Posterior cingulate gyrus (tissue), 11 donors: ENCODE measurements at places on chromosomes 11 and 22.

- DNase-seq, result no peak
These were observed 101.7 kb downstream of the ABTB2 start for GRCh38 chr11:34256150-34256549.

GRCh38 chr11:47895035-47895434 lies 46.9 kb upstream of the NUP160 start:
- no peak for DNase-seq

DNA sequence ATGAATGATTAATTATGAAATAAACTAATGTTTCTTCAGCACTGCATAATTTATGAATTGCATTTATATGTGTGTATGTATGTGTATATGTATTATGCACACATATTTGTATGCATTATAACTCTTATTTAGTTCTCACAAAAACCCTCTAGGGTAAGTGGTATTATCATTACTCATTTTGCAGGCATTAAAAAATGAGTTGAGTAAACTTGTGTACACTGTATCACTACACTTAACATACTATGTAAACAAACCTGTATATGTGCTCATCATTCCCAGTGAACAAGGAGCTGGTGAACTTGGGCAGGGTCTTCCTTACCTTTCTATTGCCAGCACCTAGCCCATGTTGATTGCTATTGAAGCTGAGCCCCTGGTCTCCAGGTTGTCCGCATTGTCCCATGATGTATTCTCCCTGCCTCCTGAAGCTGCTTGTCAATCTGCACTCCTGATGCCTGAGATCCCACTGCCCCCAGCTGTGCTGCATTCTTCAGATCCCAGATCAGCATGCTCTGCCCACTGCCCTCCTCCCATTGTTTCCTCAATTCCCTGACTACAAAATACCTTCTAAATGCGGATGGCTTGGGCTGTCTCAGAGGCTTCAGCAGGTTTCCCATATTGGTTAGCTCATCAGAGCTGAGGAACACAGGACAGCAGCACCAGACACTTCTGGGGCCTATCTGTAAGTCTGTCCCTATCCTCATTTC lies 267.9 kb upstream of the SESN3 start:
- no peak for DNase-seq

DNA sequence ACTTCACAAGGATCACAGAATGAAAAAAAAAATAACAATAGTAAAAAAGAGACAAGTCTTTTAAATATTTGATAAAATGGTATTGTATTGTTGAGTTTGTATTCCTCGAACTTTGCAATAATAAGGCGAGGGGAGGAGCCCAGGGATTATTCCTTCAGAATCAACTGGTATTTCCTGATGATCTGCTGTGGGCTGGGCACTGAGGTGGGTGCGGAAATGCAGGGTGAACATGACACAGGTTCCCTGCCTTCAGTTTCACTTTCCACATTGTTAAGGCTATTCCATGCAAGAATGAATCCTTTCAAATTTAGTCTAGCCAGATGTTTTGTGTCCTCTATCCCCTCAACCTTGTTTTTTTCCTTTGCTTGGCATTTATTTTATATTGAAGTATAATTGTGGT lies 2.1 kb upstream of the EIF3M start:
- DNase-seq, result no peak

DNA sequence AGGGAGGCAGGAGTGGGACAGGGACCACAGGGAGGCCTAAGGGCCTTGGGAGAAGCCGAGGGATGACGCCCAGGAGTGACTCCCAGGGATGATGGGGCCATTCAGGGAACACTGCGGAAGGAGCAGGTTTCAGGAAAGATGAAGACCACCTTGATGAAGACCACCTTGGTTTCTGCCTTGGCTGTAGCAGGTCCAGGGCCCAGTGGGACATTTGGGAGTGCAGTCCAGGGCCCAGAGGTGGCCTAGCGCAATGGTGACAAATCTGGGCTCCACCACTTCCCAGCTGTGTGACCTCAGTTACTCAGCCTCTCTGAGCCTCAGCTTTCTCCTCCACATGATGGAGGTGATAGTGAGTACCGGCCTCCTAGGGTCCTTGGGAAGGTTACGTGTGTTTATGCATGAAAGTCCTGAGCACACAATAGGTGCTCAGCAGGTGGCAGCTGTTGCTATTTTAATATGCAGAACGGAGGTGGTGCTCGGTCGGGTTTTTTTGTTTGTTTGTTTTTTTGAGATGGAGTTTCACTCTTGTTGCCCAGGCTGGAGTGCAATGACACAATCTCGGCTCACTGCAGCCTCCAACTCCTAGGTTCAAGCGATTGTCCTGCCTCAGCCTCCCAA lies 770 bp downstream of the TSGA10IP start:
- DNase-seq, result no peak

- no peak for DNase-seq
These were observed 20.8 kb upstream of the TUB start for GRCh38 chr11:8060146-8060719.

GRCh38 chr11:79507706-79508105 lies 66.9 kb upstream of the TENM4 start:
- DNase-seq, result no peak

DNA sequence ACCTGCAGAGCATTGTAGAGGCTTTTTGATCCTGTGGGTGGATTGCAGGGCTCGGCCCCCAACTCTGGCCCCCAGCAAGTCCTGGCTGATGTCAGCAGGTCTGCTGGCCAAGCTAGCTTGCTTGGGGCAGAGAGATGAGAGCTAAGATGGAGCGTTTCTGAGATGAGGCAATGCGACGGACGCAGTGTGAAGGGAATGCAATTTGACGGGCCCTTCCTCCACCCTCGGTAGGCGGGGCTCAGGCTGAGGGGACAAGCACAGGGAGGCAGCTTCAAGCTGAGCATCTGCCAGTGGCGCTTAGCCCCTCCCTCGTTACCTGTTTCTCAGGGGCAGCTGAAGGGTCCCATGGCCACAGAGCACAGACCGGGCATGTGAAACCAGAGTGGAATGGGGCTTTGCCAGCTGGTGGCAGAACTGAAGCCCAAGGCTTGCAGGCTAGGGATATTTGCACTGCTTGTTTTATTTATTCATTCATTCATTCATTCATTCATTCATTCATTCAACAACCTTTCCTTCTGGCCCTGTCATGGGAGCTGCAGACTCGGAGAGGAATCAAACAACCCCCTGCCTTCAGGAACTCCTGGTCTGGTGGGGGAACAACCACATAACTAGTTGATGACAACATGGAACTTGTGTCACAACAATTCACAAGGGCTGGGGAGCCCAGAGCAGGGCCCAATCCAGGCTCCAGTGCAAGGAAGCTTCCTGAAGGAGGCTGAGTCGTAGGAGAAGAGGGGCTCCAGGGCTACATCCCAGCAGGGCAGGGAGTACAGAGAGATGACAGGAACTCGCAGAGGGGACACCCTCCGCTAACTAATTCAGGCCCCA lies 66.8 kb downstream of the THAP12 start:
- no peak for DNase-seq

- DNase-seq, result no peak
These were observed 1035.8 kb downstream of the TBC1D22A start for GRCh38 chr22:47798229-47798628.

DNA sequence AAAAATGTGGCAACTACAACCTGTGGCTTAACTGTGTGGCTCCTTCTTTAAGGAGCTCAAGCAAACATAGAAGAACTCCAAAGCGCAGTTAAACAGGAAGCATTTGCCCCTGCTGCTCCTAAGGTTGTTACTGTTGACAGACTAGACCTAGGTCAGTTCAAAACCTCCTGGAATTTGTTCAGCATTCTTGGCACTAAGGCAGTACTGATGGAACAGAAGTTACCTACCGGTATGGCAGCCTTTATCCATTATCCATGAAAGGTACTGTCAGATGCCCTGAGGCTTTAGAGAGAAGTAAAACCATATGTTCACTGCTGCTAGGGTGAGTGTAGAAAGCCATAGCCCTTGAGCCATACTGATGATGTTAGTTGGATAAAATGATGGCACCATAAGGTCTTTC lies 916.5 kb upstream of the FAT3 start:
- no peak for DNase-seq

GRCh38 chr11:12179531-12179930 lies 69.1 kb downstream of the MICAL2 start:
- DNase-seq, result no peak

- no peak for DNase-seq
These were observed 36.3 kb downstream of the MMP7 start for GRCh38 chr11:102494216-102494615.

- no peak for DNase-seq
These were observed 1.4 kb upstream of the SERPINH1 start for GRCh38 chr11:75560644-75561043.

GRCh38 chr22:26677217-26677616 lies 19.8 kb downstream of the MIAT start:
- no peak for DNase-seq

GRCh38 chr11:132111316-132111715 lies 740.9 kb downstream of the NTM start:
- no peak for DNase-seq

GRCh38 chr11:65377777-65378176 lies 4.7 kb downstream of the SLC25A45 start:
- no peak for DNase-seq

DNA sequence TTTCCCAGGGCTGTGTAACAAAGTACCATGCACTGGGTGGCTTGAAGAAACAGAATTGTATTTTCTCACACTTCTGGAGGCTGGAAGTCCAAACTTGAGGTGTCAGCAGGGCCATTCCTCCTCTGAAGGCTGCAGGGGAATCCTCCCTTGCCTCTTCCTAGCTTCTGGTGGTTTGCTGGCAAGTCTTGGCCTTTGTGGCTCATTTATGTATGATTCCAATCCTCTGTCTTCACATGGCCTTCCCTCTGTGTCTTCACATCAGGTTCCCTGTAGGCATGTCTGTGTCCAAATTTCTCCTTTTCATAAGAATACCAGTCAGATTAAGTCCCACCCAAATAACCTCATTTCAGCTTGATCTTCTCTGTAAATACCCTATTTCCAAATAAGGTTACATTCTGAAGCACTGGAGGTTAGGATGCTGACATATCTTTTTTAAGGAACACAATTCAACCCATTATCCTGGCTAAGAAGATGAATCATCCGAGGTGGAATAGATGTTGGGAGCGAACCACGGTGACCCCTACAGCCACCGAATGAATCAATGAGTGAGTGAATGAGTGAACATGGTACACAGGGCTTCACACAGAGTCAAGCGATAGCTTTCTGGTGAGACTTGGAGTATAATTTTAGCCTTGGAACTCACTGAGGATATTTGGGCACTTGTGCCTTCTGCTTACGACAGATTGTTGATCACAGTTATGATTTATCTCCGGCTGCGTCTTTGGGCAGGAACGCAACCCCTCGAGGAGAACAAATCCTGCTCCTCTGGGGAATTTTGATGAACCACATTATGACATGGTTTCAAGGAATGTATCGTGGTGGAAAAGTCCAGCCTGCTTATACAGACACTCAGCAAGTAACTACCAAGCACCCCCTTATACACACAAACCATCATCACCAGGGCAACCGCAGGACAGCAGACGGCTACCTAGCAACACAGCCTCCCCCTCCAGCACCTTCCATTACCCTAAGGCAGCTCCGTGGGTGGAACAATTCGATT lies 34.3 kb upstream of the MICAL2 start:
- DNase-seq, result no peak

- DNase-seq, result peak; percentile 98
These were observed 194.1 kb downstream of the IGLL1 start for GRCh38 chr22:23385678-23386631.
